ENCODE measurements at places on chromosomes 2 and 18.

- peak; percentile 66 for DNase-seq
These were observed 63.1 kb downstream of the RHOB start for GRCh38 chr2:20509770-20510490.

DNA sequence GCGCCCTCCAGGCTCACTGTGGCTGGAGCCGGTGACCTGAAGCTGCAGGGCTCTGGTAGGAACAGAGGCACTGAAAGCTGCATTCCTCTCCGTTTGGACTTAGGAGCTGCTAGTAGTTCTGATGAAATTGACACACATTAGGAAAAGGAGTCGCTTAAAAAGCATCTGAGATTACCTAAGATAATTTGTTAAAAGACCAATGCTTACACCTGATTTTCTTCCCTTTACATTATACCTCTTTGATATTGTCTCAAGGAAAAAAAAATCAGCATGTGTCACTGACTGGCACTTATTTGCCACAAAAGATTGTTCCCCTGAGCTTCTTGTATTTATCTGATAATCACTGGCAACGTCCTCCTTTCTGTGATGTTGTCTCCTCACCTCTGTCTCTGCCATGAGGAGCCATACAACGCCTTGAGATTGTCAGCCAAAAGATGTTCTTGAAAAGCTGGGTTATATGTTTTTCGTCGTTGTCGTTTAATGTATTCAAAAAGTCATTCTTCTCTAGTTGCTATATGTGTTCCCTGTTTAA, 618 bp upstream of the CHN1 start:
- peak; percentile 31 for DNase-seq

DNA sequence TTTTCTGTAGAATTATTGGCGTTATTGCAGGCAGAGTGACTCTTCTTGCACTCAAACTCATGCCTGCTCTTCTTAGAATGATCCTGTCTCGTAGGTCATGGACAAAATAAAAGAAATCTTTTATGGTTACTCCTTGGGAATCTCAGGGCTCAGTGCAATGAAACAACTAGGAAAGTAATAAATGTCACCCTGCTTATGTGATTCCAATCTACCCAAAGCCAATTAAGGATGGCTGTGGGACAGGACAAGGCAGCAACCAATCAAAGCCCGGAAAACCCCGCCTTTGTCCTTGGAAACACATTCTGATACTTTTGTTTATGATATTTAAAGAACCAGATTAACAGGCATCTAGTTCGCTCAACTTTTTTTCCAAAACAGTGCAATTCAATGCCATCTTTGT, 53.0 kb downstream of the GRB14 start:
- DNase-seq: no peak

GRCh38 chr2:195049372-195050031, 607.5 kb upstream of the SLC39A10 start:
- no peak for DNase-seq

DNA sequence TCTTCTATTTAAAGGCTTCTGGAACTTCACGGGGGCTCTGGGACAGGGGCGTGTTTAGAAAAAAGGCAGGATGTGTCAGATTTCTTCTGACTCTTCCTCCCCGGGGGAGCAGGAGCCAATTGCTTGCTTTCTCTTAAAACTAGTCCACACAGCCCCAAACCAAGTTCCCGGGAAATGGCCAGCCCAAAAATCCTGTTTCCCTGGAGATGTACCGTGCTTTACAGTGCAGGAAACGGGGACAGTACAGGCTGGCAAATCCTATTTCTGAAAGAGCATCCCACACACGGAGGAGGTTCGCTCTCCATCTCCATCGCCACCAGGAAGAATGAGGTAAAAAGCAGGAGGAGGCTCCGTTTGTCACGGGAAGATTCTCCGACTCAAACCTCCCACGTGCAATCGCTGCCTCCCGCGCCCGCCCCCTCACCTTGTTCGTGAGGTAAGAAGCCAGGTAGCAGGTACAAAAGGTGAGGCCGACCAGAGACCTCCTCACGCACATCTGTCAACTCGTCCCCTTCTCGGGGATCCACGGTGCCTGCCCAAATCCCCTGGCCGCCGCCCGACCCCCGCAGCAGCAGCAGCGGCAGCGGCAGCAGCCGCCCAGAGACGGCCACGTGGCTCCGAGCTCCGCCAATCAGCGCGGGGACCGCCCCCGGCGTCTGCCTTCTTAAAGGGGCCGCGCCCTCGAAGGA, 15.6 kb upstream of the RIOK3 start:
- peak; percentile 73 for DNase-seq

DNA sequence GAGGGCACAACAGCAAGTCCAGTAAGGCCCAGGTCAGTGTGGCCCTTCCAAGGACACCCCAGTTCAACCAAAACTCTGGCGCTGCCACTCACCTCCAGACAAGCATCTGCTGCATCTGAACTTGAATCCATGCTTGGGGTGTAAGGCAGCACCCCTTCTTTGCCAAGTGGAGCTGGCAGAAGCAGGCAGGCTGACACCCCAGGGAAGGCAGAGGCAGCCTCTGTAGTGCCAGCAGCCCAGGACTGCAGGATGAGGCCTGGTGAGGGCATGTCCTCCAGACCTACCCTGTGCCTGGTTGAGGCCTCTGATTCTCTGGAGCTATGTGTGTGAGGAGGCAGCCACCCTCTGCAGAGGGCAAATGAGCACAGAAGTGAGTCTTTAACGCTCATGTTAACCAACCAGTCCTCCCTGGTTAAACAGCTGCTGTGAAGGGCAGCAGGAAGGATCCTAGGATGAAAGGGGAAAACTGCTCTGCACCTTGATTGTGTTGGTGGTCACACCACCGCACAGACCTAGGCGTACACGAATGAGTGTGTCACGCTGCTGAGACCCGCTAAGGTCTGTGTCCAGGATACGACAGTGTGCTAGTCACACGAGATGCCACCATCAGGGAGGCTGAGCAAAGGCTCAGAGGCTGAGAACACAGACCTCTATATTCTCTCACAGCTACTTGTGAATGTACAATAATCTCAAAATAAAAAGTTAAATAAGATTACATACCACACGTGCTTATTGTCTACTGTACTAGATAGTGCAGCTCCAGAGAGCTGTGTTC, 2.2 kb downstream of the PARD6G start:
- no peak for DNase-seq

GRCh38 chr2:186718903-186719302, 25.0 kb downstream of the FAM171B start:
- DNase-seq: no peak

DNA sequence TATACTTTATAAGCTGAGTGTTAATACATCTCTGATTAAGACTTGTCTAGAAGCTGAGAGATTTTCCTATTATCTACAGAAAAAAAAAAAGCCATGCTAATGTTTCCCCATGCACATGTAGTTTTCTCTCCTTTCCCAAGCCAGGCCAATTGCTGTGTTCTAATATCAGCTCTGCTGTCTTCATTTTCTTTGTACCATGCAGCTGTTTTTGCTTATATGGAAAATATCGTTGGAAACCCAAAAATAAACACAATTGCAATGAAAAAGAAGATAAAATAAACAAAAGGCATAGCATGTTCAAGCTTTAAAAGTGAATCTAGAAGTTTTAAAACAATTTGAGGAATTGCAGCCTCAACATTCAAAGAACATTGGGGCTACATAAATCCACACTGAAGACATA, 817.4 kb upstream of the ACVR2A start:
- DNase-seq: no peak

DNA sequence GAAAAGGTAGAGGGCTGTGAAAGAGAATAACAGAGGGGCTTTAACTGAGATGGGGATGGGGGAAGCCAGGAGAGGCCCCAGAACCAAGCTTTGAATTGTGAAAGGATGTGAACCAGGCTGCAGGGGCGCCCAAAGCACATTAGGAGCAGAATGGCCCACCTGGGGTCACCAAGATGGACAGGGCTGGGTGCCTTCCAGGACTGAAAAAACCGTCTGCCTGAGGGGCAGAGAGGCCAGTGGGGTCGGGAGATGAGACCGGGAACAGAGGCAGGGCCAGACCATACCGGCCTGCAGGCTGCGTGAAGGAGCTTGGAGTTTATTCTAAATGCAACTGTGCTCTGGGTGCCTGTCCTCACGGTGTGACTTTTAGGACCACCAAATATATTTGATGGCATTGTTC, 29.1 kb upstream of the FAM136A start:
- no peak for DNase-seq

DNA sequence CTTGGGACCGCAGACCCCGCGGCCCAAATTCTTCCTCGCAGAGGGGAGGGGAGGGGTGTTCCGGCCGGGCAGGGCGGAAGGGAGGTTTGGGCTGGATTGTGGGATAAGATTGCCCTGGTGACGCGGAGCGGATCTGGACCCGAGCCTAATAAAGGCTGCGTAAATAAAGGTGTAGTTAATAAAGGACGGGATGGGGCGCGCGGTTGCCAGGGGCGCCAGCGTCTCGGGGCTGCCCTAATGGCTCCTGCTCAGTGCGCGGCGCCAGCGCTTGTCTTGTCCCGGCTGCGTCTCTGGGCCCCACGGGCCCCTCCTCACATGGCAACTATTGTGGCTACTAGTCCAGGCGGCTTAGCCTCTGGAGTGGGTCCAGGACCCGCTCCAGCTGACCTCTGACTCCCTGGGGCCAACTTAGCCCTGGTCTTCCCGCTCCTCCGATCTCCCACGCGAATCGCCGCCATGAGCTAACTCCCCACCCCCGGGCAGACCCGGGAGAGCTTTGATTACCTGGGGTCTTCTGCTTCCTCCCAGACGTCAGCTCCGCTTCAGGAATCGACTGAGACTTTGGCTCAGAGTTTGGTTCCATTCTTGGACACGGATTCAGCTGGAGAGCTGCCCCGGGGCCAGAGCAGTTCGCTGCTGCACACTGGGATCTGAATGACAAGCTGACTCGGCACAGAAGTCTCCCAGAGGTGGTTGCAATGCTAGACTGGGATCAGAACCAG, 36.5 kb downstream of the SLC25A52 start:
- no peak for DNase-seq

DNA sequence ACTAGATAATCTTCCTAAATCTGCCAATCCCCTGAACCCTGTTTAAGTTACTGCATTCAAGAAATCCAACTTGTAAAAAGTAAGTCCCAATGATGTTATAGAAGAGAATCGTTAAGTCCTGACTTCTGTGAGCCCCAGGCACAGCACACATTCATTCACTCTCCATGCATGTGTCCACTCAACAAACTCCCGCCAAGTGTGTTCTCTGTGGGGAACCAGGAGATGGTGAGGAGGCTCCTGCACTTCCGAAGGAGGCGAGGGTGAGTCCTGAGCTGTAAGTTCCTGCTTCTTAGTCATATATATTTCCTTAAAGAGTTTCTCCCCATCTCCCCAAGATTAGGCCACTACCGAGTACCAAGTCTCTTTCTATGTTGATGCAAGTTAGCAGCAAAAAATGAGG, 635.0 kb upstream of the ID2 start:
- DNase-seq: no peak

- no peak for DNase-seq
These were observed 47.4 kb downstream of the LRRFIP1 start for GRCh38 chr2:237674731-237675276.

GRCh38 chr2:150919901-150920300, 341.8 kb downstream of the RBM43 start:
- no peak for DNase-seq

DNA sequence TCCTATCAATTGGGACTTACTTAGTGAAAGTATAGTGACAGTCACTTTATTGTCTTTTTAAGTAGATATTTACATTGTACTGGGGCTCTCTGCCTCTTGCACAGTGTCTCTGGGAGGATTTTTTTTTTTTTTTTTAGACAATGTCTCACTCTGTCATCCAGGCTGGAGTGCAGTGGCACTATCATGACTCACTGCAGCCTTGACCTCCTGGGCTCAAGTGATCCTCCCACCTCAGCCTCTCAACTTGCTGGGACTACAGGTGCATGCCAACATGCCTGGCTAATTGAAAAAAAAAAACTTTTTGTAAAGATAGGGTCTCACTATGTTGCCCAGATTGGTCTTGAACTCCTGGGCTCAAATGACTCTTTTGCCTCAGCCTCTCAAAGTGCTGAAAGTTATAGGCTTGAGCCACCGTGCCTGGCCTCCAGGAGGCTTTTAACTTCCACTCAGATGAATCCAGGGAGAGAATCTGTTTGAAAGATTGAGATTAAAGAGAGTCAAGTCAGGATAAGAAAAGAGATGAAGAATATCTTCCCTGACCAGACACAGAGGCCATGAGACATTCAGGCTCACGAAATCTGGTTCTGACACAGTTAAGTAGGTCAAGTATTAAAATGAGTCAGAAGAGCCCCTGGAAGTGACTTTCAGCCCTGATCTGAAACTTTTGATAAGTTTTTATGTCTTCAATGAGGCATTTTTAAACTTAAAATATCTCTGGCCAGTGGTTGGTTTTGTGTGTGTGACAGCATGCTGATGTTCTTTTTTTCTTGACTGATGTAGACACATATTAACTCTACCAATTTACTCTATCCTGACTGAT, 18.3 kb downstream of the ARHGEF33 start:
- DNase-seq: no peak

DNA sequence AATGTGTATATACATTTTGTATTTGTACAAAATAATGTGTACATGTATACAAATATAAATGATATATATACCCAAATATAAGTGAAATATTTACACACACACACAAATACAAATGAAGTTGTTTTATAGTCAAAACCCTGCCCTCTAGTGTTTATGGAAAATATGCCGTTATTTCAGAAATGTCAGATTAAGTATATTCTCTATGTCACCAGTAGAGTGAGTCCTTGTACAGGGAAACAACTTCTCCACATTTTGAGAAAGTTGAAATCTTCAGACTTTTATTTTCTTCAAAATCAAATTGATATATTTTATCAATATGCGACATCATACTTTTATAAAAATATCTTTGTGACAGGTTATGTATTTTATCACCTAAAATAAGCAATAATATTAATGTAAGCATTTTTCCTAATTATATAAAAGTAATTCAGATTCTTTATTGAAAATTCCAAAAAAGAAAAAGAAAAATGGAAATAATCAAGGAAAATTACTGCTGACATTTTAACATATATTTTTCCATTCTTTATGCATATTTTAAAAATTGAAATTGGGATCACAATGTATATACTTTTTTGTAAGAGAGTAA, 22.4 kb downstream of the ARL6IP6 start:
- peak; percentile 63 for DNase-seq

DNA sequence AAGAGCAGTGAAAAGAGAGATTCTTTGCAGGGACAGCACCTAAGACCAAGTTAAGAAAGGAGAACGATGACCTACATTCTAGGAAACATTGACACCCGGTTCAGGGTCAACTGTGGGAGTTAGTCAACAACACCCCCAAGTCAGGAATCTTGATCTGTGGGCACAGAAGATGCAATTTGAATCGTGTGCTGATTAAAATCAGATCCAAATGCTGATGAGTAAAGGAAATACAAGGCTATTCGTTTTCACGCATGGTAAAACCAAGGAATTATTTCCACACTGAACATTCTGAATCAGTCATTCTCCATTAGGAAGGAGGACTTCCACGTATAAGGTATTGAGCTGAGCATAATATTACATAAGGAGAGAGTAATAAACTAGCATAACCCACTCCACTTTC, 124.2 kb downstream of the COPS8 start:
- DNase-seq: no peak

Measured in SK-N-DZ (cell line).